RCC 7860 (cell line): ENCODE measurements at places on chromosomes 4 and X.

DNA sequence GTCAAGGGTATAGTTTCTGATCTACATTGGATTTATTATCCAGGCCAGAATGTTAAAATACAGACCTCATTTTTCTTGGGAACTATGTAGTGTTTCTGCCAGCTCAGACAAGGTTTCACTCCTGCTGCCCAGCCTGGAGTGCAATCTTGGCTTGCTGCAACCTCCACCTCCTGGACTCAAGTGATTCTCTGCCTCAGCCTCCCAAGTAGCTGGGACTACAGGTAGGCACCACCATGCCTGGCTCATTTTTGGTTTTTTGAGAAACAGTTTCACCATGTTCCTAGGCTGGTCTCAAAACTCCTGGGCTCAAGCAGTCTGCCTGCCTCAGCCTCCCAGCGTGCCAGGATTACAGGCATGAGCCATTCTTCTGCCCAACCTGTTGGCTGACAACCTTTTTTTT is 5.7 kb downstream of the RPL34 start:
- no peak for DNase-seq

GRCh38 chr4:29326816-29327215 is 1393.4 kb upstream of the PCDH7 start:
- DNase-seq: no peak

DNA sequence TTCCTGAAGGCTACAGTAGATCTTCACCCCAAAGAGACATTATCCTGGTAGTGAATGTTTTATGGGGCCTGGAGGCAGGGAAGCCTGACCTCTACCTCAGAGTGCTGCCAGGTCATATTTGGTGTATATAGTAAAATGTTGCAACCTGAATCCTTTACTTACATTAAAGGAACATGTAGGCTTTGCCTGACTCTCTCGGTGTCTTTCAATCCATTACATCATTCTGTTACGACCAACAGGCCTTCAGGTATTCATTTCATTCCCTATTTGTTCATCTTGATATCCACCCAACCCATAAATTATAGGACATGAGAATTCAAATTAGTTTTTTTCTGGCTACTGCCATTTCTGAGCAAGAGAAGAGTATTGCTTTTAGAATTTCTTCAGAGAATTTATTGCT is 116.5 kb downstream of the CFAP299 start:
- no peak for DNase-seq

GRCh38 chrX:45783002-45783401 is 582.3 kb upstream of the DIPK2B start:
- no peak for DNase-seq

GRCh38 chr4:147401221-147401620 is 79.7 kb upstream of the EDNRA start:
- DNase-seq: no peak

GRCh38 chr4:128863312-128864075 is 54.0 kb downstream of the JADE1 start:
- DNase-seq: peak; percentile 54

DNA sequence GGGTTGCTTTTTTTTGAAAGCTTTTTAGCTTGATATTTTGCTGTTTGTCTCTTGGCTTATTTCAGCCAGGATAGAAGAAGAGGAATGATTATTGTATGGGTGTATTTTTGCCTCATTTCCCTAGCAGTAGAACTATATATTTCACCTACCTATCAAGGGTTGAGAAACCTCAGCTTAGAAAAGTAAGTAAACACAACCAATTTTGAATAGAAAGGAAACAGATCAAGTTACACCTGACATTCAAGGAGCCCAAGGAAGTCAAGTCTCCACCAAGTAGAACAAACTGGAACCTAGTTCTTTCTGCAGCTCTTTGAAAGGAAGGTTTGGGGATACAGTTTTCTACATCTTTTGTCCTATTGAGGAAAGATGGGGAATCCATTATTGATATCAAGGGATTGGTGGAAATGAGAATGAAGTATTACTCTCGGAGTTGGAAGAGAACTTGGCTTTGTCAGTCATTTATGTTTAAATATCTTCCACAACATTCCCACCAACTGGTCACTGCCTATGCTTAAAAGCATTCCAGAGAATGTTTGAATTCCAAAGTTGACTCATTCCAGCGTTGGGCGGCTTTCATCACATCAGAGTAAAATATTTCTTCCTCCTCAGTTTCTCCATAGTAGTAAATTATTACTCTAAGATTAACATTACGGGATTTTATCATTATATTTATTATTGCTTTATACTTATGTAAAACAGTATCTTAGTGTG is 207.8 kb upstream of the CNKSR2 start:
- DNase-seq: peak; percentile 50

DNA sequence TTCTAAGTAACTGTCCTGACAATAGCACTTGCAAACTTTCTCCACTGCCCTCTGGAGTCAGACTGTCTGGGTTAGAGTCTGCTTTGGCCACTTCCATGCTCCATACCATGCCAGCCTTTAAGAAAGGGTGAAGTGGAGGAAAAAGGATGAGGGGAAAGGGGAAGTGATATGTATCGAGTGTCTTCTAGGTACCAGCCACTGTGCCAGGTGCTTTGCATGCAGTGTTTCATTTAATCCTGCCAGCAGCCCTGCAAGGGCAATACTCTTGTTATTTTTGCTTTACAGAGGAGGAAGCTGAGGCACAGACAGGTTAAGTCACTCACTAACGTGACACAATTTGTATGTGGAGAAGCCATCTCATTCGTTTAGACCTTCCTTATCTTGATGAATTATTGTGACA is 55.6 kb downstream of the RTL9 start:
- DNase-seq: no peak

DNA sequence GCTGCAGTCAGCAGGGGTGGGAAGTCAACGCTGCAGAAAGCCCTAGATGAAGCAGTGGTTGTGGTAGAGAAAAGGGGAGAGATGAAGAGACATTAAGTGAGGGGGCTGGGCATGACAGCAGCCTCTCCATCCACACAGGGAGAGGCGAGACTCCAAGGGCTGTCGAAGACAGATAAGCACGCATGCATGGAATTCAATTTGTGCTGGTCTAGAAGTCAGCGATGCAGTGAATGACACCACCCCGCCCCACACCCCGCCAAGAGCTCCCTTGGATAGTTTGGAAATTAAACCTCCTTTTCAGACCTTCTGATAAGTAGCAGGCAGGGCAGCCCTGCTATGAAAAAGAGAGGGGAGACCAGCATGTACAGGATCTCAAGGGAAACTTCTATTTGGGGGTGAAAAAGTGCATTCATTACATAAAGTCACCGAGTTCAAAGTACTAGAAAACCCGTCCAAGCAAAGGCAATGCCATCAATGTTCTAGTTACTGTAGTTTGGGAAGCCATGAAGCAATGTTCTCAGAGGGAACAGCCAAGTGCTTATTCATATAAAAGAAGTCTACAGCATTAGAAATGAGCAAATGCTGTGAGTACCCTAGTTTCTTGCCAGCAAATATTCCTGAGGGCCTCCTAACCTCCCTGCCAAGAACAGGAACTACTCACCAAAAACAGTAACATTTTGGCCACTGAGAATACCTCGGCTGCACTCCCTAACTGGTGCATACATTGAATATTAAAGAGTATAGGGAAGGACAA is 152.3 kb upstream of the ANXA10 start:
- DNase-seq: no peak

DNA sequence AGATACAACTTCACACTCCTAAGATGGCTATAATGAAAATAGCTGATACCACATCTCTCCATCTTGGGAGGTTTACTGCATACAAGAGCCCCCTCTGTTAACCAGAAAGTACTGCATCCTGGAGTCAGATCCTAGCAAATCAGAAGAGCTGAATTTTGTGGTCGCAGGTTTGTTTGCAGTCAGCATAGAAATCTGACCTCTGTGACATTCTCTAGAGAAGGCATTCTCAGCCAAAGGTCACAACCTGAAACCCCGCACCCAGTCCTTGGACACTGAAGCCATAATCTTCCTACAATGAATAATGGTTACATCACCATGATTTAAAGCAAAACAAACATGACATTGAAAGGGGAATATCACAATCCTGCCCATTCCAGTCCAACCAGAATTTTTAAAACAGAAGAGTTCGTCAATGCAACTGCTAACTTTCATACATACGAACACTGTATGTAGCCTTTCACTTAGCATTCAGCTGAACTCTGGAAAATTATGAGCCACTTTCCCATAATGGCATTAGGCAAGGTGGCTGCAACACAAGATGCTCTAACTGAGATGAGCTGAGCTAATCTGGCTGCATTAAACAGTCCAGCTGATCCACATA is 17.6 kb downstream of the HS6ST2 start:
- no peak for DNase-seq

GRCh38 chr4:39304651-39305050 is 61.5 kb downstream of the RFC1 start:
- DNase-seq: no peak

DNA sequence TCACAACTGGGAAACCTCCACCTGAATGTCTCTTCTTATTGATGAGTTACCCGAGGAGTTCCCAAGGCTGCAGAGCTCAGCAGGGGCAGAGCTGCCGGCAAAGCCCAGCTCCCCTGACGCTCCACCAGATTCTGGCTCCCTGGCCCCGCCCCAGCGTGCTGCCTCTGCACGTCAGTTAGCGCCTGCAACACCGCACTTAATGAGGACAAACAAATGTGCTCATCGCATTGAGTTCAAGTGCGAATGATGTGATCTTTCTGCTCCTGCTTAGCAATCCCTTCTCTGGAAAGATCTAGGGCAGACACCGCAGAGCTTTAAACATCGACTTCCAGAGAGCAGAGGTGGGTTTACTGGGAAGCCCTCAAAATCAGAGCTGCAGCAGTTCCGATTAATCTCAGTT is 55.5 kb upstream of the FBXW7 start:
- DNase-seq: no peak

GRCh38 chr4:37685161-37685822 is 884 bp downstream of the RELL1 start:
- DNase-seq: no peak

DNA sequence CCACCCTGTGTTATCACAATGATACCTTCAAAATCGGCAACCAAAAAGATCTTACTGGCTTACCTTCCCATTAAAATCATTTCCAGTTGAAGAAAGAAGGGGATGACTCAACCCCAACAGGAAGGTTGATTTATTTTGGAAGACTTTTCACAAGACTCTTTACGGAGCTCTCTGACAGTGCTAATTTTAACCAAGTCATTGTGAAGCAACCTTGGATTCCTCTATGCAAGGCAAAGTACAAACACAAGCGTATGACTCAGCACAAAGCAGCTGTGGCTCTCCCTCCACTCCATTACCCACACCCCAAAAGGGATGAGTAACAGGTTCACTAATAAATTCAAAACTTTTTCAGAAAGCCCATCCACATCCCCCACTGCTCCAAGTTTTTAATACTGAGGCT is 213.8 kb upstream of the FGF13 start:
- no peak for DNase-seq

- DNase-seq: no peak
Measured at GRCh38 chrX:38891641-38892413, 90.6 kb downstream of the MID1IP1 start.

DNA sequence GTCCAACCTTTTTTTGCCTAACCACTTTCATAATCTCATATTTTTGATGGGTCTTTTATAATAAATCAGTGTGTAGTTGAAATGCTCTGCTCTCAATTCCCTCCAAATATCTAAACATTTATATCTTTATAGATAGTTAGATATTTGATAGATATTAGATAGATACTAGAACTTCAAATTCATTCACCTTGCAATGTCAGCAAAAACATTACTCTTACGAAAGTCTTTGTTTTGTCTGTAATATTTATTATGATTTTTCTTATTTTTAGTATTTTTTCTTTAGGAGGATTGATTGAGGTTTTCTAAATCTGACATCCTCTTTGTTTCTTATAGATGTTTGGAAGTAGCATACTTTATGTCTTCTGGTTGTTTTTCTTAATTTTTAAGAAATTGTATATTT is 2563.6 kb downstream of the PCDH7 start:
- no peak for DNase-seq

DNA sequence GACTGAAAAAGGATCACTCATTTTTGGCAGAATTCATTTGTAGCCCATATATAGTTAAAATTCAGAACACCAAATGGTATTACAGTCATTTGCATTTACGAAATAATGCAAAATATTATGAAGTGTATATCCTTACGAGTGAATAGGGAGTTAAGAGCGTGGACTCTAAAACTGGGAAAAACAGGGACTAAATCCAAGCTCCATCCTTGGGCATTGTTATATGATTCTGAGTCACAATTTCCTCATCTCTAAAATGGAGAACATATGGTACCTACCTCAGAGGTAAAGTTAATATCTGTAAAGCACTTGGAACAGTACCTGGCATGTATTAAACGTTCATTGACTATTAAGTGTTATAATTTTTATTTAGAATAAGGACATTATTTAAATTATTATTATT is 106.3 kb downstream of the ZAR1 start:
- DNase-seq: no peak

DNA sequence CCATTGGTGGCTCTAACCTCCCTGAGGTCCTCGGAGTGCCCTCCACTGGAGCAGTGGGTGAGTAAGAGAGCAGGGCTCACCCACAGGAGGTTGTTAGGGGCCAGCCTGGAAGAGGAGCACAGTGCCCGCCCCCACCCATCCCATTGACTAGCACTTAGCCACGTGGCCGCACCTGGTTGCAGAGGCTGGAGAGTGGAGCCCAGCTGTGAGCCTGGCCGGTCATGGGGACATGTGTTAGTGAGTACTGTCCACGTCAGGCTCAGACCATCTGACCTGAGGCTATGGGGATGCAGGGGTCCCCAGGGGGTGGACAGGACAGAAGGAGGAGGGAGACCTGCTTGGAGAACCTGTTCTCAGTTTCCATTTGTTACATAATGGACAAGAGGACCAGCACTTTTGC is 1.4 kb upstream of the MAN2B2 start:
- no peak for DNase-seq

DNA sequence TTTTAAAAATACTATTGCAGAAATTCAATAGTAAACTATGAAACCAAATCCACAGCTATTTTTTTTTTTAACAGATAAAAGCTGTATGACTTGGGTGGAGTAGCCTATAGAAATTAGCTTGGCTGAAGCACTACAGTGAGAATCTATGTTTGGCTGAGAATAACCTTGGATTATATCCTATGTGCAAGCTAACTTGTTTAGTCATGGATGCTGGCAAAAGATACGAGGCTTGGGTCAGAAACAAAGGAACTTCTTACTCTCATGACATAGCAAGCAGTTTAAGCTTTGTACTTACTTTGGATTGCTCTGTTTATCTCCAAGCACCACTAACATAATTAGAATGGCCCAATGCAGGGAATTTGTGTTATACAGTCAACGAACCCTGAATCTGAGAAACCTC is 119.2 kb upstream of the GRID2 start:
- DNase-seq: no peak
